ENCODE measurements at places on chromosomes 1 and 21.

DNA sequence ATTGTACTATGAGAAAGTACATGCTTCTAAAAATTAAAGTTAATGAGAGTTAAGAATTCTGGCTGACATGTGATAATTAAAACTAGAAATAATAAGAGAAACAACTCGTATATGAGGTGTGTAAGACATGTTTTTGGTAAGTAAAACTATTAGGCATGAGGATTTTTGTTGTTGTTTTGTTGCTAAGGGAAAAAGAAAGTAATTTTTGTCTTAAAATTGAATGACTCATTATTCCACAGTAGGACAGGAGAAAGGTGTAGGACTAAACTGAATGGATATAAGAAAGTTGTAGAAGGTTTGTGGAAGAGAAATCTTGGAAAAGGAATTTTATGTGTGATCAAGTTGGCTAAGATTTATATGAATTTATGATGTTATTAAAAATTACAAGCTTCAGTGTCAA is 54.8 kb downstream of the TBX19 start:
- DNase-seq, result peak; percentile 13

DNA sequence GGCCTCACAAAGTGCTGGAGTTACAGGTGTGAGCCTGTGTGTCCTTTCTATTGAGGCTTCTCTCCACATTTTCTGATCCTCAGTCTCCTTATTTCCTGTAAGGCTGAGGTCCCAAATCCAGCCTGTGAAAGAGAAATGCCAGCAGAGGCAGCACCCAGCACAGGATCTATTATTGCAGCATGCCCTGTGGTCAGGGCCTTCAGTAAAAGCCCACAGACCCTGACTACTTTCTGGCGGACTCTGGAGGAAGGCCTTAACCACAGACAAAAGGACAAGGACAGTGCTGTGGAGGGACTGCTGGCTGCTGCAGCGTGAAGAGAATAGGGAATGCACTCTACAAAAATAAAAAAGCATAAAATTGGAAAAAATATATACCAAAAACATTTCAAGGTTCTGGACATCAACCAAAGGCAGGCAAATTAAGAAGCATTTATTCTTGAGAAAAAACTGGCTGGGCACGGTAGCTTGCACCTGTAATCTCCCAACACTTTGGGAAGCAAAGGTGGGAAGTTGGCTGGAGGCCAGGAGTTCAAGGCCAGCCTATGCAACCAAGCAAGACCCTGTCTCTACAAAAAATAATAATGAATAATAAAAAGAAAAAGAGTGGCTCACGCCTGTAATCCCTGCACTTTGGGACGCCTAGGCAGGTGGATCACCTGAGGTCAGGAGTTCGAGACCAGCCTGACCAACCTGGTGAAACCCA is 9.4 kb upstream of the PGD start:
- no peak for DNase-seq

DNA sequence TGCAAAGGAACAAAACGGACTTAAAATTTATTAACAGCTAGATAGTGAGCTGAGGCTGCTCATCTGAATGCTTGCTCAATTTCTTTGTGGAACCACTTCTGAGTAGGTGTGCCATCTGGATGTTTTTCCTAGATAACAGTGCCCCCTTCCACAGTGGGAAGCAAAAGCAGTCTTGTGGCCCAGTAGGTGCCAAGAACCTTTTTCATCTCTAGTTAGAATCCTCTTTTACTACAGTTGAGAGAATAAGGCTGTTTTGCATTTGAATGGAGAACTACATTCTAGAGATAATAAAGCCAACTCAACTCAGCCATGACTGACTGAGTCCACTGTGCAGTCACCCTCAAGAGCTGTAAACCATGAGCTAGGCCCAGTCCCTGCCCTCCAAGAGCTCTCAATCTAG is 13.3 kb downstream of the F3 start:
- no peak for DNase-seq

DNA sequence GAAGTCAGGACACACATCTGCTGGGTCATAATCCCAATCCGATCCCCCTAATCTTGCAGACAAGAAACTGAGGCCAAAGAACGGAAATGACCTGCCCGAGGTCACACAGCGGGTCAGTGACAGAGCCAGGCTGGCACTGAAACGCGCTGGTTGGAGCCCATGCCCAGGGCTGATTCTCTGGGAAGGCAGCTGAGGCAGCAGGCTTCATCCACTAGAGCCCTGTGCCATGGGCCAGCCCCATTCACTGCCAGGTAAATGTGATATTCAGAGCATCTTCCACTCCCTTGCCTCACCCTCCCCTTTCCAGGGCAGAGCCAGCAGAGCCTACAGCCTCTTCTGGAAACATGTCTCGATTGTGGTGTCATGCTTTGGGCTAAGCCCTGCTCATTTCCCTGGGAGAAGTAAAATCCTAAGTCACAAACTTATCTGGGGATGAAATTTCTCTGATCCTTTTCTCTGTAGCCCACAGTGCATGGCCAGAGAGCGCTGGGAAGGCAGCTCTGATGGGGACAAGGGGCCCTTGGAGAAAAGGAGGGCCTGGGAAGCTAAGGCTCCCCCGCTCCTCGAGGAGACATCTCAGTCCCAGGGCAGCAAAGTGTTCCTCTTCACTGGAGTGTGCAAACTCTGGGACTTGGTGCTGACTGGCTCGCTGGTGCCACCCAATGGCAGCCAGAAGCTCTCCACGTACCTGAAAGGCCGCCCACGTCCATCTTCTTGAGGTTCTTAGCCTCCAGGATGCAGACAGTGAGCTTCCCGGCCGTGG is 110.4 kb downstream of the SYT2 start:
- peak; percentile 13 for DNase-seq

- DNase-seq, result no peak
These were observed 355.8 kb upstream of the LYPLAL1 start for GRCh38 chr1:218817691-218818465.

- DNase-seq, result no peak
These were observed 115.0 kb upstream of the TMPRSS2 start for GRCh38 chr21:41622831-41623548.

GRCh38 chr1:47180603-47181094 is 9.2 kb downstream of the PDZK1IP1 start:
- DNase-seq, result no peak

GRCh38 chr1:109897259-109897955 is 13.2 kb upstream of the CSF1 start:
- DNase-seq, result no peak

DNA sequence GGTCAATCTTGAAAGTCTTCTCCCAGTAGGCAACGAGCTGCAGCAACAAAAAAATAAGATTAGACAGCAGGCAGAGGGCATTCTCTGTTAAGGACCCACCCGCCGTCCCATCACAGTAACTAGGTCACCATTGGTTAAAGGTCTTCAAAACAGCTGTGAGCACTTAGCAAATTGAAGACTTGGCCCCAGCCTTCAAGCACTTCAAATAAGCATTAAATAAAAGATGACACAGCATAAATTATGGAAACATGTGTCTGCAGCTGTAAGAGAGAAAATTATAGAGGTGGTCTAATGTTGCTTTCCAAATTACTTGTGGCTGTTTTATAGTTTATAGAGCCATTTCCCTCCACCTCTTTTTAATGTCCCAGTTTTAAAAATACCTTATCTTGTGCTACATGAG is 61.2 kb downstream of the VANGL1 start:
- DNase-seq, result no peak

GRCh38 chr1:30763651-30764248 is 6.2 kb upstream of the LAPTM5 start:
- DNase-seq, result no peak

GRCh38 chr1:115712911-115713609 is 55.5 kb downstream of the CASQ2 start:
- DNase-seq, result no peak
